Testis (tissue), 5 donors: ENCODE measurements at places on chromosomes 6 and 20. TPM values are rescaled to one million over a fixed set of nuclear protein-coding genes. Genes with fewer than 3 reads are reported as not detected.

CEP250 gene
- total RNA-seq = 54.5 TPM

DNA sequence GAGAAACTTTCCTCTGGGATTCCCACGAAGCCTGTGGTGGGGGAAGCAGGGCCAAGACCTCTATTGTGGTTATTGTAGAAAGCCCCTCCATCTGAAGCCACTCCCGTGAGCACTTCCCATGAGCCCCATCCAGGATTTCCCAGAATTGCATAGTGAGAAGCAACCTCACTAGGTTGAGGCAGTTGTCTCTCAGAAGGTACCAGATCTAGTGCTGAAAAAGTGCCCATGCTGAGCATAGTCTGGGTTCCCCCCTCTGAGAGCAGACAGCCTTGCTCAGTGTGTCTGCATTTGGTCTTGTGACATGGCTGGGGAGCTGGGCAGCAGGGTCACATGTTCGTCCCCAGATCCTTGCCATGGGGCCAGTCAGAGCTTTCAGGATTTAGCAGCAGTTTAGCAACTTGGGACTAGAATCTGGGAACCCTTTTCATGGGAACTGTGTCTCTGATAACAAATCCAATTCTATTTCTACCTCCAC is 38.6 kb downstream of the SLC9A8 start:
- peak overlapping the region; percentile 47 for H3K27ac ChIP-seq
- H3K27me3 ChIP-seq = no peaks in the 10 kb centered on the region

- no peaks in the 10 kb centered on the region for H3K4me1 ChIP-seq
- DNase-seq = no peak
- H3K36me3 ChIP-seq = no peaks in the 10 kb centered on the region
- no peaks in the 10 kb centered on the region for H3K27me3 ChIP-seq
- no peak overlapping the region for H3K4me3 ChIP-seq
- H3K27ac ChIP-seq = no peak overlapping the region
These were observed 387.8 kb upstream of the RUNX2 start for GRCh38 chr6:44940367-44940766.

DNA sequence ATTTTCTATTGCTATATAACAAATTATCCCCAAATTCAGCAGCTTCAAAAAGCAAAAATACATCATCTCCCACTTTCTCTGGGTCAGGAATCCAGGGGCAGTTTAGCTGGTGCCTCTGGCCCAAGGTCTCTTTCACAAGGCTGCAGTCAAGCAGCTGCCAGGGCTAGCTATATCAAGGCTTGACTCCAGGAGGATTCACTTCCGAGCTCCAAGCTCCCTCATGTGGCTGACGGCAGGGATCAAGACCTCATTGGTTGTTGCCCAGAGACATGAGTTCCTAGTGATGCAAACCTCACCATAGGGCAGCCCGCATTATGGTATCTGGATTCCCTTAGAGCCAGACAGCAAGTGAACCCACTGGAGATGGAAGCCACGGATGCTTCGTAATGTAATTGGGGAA is 1.3 kb upstream of the VNN1 start:
- DNase-seq = no peak
- no peaks in the 10 kb centered on the region for H3K36me3 ChIP-seq
- H3K4me3 ChIP-seq = no peak overlapping the region
- no peak overlapping the region for H3K27ac ChIP-seq

DNA sequence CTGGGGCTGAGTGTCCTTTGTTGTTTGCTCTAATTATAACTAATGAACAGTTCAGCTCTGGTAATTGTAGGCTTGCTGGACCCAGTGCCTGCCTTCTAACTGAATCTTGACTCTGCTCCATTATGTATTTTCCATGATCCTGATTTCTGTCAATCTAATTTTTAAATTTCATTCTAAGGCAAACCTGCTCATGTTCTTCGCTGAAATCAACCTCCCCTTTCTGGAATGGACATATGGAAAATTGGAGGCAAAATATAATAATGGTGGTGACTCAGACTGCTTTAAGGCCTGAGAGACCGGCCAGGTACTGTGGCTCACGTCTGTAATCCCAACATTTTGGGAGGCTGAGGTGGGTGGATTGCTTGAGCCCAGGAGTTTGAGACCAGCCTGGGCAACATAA is 182.7 kb upstream of the AKAP12 start:
- no peak overlapping the region for H3K4me3 ChIP-seq
- H3K27ac ChIP-seq = no peak overlapping the region
- no peak for DNase-seq
- peaks cover 19% of the 10 kb centered on the region for H3K4me1 ChIP-seq
- no peaks in the 10 kb centered on the region for H3K36me3 ChIP-seq

GRCh38 chr6:159815410-159815809 is 15.3 kb downstream of the PNLDC1 start:
- no peak for DNase-seq
- no peak overlapping the region for H3K4me3 ChIP-seq
- H3K27me3 ChIP-seq = no peaks in the 10 kb centered on the region
- no peaks in the 10 kb centered on the region for H3K36me3 ChIP-seq
- no peaks in the 10 kb centered on the region for H3K4me1 ChIP-seq

GRCh38 chr6:1984346-1984994 is 260.9 kb downstream of the GMDS start:
- H3K27ac ChIP-seq = no peak overlapping the region
- H3K4me3 ChIP-seq = no peak overlapping the region
- H3K36me3 ChIP-seq = no peaks in the 10 kb centered on the region
- no peaks in the 10 kb centered on the region for H3K27me3 ChIP-seq
- DNase-seq = no peak
- H3K4me1 ChIP-seq = no peaks in the 10 kb centered on the region
